ENCODE measurements at places on chromosomes 13 and 19.

DNA sequence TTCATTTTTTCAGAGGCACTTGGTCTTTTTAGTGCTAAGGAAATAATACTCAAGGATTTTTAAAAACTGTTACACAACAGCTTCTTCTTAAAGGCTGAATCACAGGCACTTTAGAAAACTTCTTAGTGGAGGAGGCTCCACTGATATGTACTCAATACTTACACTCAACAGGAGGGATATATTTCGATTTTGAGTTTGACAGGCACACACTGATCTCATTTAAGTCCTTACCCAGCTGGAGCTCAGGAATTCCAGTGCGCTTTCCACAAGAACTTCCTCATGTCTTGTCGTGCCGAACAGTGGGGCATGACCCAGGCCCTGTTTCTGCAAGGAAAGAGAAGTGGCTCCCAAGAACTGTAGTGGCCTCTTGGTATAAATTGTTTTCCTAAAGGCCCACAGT lies 103.8 kb downstream of the RGCC start:
- no peak for DNase-seq

GRCh38 chr19:19626516-19627472 lies 1.2 kb downstream of the LPAR2 start:
- DNase-seq = no peak

- DNase-seq = no peak
These were observed 336.1 kb downstream of the GPC6 start for GRCh38 chr13:93562676-93563075.

DNA sequence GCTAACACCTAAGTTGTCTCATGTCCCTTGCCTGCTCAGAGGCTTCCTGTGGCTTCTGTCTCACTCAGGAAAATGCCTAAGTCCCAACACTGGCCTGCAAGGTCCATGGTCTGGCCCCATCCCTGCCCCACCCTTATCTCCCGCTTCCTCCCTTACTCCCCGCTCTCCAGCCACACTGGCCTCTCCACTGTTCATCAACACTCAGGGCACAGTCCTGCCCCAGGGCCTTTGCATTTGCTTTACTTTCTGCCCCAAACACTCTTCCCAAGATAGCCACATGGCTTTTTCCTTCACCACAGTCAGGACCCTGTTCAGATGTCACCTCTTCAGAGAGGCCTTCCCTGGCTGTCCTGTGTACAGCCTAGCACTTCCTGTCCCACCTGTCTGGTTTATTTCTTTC lies 32.1 kb upstream of the IGSF23 start:
- no peak for DNase-seq

DNA sequence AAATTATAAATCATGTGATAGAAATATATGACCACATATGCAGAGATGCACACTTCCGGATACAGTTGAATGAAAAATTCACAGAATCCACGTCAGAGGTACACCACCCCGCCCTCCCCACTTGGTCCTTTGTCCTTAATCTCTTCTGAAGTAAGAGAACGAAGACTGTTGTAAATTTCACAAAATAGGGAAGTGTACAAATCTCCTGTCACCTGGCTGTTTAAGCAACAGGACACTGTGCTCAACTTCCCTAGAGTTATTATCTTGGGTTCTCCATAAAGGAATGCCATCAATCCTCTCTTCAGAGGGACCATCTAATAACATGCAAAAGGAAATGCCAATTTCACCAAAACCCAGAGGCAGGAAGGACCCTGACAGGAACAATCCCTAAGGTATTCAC lies 10.5 kb upstream of the CEACAM6 start:
- no peak for DNase-seq

GRCh38 chr13:112879283-112879833 lies 89.7 kb upstream of the MCF2L start:
- no peak for DNase-seq

DNA sequence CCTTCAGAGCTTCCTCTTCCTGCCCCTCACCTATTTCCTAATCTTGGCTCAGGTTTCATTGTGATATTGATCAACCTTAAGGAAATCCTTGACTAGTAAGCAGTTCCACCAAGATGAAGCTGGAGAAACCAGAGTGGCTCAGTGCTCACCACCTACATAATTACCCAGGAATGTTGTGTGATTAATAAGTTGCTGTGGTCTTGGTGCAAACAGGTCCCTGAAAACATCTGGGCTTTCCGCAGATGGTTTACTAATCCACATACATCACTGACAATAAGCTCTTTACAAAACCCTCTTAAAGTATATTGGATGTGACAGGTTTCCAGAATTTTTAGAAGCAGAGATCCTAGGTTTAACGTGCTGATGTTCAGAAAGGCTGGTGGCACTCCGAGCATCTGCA lies 8.6 kb upstream of the SERP2 start:
- no peak for DNase-seq

- DNase-seq = no peak
These were observed 4.5 kb upstream of the SHISA7 start for GRCh38 chr19:55447421-55448174.

- DNase-seq = no peak
These were observed 14.9 kb downstream of the POP4 start for GRCh38 chr19:29620931-29621351.

DNA sequence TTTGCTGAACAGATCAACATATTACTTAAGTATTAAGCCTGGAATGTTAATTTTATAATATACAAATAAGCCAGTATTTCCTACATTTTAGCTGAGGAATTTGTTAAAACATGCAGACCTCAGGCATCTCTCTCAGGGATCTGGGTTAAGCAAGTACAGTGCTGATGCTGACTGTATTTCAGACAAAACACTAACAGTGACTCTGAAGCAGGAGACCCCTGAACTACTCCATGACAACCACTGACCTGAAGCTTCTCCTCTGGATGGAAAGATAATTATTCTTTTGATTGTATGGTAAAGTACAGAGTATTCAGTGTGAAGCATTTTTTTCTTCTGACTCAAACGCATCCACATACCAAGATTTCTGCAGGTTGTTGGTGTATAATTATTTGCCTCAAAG lies 680.8 kb downstream of the LIG4 start:
- no peak for DNase-seq

- DNase-seq = no peak
These were observed 708.8 kb downstream of the UQCRFS1 start for GRCh38 chr19:28504139-28504538.

- DNase-seq = no peak
These were observed 419.2 kb downstream of the SLITRK6 start for GRCh38 chr13:85379991-85380390.

DNA sequence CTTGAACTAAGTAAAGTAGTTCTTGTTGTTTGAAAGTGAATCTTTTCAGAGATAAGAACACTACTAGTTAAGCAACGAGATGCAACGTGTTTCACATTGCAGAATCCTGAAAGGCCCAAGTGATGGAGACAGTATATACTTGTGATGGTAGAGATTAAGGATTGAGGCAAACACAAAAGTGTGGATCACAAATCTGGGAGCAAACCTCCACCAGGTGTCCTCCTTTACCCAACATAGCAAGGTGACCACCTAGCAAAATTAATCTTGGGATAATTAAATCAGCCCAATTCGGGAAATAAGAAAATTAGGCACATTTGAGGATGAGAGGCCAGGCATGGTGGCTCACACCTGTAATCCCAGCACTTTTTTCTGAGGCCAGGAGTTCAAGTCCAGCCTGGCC lies 563.9 kb downstream of the DACH1 start:
- no peak for DNase-seq

- DNase-seq = no peak
These were observed 18.0 kb downstream of the ZAR1L start for GRCh38 chr13:32297206-32297605.

- DNase-seq = no peak
These were observed 60.0 kb downstream of the TEX29 start for GRCh38 chr13:111380431-111380830.

DNA sequence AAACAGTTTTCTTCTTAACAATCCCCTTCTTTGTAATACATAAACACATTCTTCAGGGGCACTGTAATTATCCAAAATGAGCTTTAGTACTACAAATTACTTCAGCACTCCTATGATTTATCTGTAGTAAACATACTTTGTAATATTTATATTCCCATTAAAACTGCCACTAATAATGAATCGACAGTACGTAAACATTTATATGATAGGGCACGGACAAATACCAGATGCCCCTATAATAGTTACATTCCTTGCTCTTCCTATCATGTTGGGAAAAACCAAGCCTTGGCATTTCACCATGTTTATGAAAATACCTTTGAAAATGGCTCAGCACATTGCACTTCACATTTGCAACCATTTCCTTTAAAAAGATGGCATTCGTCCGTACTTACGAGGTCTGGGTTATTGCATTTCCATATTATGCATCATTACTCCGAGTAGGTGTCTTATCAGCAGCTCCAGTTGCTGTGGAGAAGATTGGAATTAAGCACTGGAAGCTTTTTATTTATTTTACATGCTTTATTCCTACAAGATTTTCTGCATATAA lies 1043.4 kb downstream of the DIAPH3 start:
- no peak for DNase-seq

- DNase-seq = no peak
These were observed 2.1 kb downstream of the TEAD2 start for GRCh38 chr19:49359851-49360820.

DNA sequence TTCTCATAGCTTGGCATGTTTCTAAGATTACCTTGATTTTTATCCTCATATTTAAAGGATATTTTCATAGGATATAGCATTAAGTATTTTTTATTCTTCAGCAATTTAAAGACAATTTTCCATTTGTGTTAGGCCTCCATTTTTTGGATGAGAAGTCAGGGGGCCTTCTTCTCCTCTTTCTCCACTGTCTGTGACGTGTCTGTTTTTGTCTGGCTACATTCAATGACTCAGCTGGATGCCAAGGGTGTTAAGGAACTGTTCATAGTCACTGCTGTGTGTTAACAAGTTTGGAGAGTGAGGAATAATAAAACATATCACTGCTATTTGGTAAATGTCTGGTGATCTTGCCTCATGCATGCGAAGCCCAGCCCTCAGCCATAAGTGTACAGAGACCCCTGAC lies 36.4 kb downstream of the ZNF582 start:
- DNase-seq = no peak

DNA sequence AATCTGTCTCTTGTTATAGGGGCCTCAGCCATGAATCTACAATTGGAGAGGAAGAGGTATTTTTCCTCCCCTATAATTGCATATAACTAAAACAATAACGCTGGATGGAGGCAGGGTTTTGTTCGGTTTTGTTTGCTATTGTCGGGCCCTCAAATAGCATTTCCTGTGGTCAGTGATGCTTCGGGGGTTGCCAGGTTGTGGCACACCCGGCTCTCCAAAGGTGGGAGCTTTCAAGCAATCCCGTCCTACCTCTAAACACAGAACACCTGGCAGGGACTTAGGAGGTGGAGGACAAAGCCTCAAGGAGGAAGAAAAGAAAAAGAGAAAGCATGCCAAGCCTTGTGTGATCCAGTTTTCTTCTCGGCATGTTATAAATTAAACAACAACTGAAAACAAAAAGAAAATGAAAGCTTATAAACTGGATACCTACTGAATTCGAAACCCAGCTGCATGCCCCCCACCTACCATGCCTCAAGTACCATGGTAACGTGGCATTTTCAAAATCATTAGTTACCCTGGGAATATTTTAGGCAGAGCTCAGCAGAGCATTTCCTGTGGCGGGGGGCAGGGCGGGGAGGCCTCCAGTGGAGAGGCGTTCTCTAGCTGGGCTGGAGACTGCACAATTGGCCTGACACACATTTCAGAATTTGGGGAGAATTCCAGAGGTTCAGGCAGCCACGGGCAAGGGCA lies 213.8 kb downstream of the DCLK1 start:
- no peak for DNase-seq

GRCh38 chr19:16587833-16588823 lies 15.9 kb upstream of the SLC35E1 start:
- no peak for DNase-seq

- DNase-seq = no peak
These were observed 8.7 kb downstream of the IFNL1 start for GRCh38 chr19:39304701-39305571.
